ENCODE measurements at places on chromosomes 1 and 21. TPM values are rescaled to one million over a fixed set of nuclear protein-coding genes. Genes with fewer than 3 reads are reported as not detected.

- DNase-seq = no peak
Observed at GRCh38 chr1:170192546-170192945, 46.8 kb downstream of the NTMT2 start.

- no peak for DNase-seq
Observed at GRCh38 chr1:44553771-44554170, 120.5 kb downstream of the TMEM53 start.

- no peak for DNase-seq
Observed at GRCh38 chr1:6316240-6317097, 55.6 kb upstream of the GPR153 start.

DNA sequence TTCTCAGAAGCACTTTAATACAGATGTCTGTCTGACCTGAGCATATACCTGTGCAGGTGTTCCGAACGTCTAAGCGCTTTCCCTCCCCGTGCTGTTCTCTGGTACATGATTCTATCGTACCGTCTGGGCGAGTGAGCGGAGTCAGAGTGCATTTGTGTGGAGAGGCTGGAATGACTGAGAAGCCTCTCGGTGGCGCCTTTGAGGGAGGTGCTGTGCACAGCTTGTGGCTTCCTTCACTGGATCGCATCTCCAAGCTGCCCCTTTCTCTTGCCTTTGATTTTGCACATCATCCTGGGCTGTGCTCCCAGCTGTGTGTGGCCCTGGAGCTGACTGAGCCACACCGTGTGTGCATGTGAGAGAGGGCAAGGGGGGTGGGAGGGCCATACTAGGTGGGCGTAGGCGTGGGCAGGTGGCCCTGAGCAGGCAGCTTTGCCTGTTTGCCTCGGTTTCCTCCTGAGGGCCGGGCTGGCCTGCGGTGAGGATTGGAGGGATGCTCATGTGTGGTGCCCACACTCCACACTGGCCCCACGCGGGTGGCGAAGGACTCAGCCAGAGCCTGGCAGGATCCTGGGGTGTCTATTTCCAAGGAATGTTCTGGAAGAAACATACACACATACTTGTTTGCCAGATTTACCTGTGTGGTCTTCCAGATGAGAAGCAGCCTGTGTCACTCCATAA lies 105.3 kb downstream of the ADARB1 start:
- DNase-seq = no peak

- DNase-seq = no peak
Observed at GRCh38 chr1:112614460-112615065, 4.4 kb downstream of the ST7L start.

DNA sequence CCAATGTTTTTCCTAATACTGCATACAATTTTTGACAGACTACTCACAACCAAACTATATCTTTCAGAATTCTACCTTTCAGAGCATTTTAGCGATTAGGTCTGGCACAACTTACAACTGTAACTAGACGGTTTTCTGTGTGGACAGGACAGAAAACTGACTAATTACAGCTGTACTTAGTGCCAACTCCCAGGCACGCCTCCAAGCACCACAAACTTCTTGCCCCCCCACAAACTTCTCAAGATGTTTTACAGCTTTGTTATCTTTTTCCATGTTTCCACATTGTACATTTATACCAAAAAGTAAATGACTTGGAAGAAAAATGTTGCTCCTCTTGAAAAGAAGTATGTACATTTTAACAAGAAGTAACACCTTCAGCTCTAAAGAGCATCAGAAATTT lies 13.8 kb downstream of the LYST start:
- no peak for DNase-seq

The ANGEL2 gene
- 68.2 TPM for total RNA-seq

The PHLDA3 gene
- 251 TPM for total RNA-seq

- no peak for DNase-seq
Observed at GRCh38 chr1:160916666-160917065, 31.7 kb upstream of the ITLN1 start.

- DNase-seq = no peak
Observed at GRCh38 chr1:83761167-83762038, 237.5 kb downstream of the TTLL7 start.

DNA sequence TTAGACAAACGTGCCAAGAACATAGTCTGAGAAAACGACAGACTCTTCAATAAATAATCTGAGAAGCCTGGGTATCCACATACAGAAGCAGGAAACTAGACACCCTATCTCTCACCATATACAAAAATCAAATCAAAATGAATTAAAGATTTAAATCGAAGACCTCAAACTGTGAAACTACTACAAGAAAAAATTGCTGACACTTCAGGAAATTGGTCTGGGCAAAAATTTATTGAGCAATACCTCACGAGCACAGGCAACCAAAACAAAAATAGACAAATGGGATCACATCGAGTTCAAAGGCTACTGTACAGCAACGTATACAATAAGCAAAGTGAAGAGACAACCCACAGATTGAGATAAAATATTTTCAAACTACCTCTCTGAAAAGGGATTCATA lies 292.8 kb upstream of the RGS18 start:
- DNase-seq = no peak

DNA sequence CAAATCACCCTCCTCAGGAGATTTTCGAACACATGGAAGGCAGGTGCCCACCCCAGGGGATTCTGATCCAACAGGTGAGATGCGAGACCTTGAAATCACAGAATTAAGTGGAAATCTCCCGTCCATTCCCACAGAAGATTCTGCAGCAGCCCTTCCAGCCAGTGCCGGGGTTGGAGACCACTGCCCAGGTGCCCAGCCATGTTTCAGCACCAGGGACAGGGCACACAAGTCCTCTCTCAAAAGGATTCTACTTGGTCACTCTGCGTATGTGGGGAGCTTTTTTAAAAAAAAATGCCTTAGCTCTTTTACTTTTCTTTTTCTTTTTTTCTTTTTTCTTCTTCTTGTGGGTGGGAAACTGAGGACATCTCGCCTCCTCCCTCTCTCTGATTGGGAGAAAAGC lies 80.7 kb downstream of the VWA5B1 start:
- no peak for DNase-seq

DNA sequence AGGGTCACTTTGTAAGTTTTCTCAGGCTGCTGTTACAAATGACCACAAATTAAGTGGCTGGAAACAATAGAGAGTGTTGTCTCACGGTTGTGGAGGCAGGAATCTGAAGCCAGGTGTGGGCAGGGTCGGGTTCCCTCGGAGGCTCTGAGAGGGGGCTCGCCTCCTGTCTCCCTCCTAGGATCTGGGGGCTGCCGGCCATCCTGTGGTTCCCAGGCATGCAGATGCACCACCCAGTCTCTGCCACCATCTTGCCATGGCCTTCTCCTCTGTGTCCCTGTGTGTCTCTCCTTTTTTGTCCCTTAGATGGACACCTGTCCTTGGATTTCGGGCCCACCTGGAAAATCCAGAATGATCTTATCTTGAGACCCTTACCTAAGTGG lies 4.8 kb downstream of the TP73 start:
- no peak for DNase-seq

The SAMD11 gene
- 7.1 TPM for total RNA-seq

- no peak for DNase-seq
Observed at GRCh38 chr1:228381356-228381755, 25.3 kb downstream of the TRIM11 start.

The FLG2 gene
- total RNA-seq = not detected

All from tibial nerve (tissue), 4 donors.